Left renal cortex interstitium (tissue), 4 donors: ENCODE measurements at places on chromosomes 4 and X.

- no peak for DNase-seq
Measured at GRCh38 chrX:17167915-17168314, 207.1 kb upstream of the NHS start.

DNA sequence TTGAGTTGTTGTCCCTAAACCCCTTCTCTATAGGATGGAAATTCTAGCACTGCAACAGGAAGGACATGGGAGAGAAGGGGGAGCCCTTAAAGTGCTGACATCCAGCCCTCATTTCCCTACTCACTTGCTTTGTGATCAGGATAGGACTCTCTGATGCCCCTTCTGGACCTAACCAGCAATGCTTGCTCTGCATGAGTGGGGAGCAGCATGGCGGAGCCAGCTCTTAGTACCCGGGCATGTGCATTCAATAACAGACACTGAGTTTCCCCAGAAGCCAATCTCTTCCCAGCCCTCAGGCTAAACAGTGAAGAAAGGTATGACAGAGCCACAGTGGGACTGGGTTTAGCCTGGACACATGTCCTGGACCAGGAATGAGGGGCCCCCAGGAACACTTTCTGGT lies 14.0 kb downstream of the SOD3 start:
- DNase-seq = no peak

GRCh38 chr4:41423117-41423516 lies 114.8 kb upstream of the LIMCH1 start:
- DNase-seq = no peak

DNA sequence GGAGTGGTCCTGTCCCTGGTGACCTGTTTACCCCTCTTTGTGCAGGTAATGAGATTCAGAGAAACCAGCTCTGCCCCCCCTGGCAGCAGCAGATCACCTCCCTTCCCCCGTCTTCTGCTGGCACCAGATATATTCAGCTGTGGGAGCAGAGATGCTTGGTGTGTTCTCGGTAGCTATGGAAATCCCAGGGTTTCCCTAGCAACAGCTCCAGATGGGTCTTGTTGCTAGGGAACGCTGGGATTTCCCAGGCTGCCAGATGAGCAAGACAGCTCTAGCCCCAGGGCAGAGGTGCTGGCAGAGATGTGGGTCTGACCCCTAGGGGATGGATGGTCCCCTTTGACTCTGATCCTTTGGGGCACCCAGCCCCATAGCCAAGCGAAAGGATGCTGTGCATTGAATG lies 20.2 kb downstream of the CETN2 start:
- no peak for DNase-seq

DNA sequence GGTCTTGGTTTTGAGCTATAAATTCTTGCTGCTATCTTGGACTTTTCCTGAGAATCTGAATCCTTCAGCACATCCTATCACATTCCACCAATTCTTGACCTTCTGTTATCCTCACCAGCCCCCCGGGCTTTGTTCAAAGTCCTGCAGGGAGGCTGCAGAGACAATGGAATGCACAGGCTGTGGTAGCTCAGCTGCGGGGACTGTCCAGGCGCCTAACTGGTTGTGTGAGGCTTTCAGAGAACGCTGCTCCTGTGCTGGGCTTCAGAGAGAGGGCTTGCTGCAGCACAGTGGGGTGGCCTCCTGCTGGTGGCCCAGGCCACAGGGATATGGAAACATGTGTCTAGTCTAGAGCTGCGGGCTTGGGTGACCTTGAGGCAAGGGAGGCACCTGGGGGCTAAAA lies 196.3 kb upstream of the GATB start:
- no peak for DNase-seq
